ENCODE measurements at places on chromosomes 1 and 21.

DNA sequence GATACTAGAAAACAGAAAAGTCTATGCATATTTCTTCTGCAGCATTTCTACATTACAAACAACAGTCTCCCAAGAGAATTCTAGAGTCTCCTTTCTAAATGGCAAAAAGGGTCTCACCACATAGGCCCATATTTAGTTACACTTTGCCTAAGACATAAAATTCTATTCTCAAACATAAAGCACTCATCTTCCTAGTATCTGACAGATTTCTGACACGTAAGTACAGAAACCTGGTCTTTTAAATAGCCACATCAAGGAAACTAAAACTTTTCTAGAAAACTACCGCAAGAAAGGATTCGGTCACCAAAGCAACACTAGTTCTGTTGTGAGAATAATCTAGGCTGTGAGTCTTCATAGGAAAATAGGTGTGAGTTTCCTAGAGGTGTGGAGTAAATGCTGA is 33.6 kb upstream of the CTSK start:
- DNase-seq = no peak

DNA sequence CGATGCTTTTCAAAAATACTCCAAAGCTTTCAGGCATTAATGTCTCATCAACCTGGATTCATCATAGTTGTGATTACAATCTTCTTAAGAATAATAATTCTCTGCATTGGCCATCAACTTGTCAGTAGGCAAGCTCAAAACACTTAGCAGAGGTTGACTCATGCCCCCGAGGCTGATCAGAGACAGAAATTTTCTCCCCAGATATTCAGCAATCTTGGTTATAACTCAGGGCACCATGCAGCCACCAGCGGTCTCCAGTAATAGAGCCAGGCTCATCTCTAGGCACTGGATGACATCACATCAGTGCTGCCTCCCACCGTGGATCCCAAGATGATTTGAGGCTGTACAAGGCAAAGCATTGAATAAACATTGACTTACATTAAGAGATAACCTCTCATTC is 14.3 kb upstream of the IFFO2 start:
- DNase-seq = no peak

GRCh38 chr1:117613249-117613968 is 7.6 kb downstream of the TENT5C start:
- DNase-seq = no peak

DNA sequence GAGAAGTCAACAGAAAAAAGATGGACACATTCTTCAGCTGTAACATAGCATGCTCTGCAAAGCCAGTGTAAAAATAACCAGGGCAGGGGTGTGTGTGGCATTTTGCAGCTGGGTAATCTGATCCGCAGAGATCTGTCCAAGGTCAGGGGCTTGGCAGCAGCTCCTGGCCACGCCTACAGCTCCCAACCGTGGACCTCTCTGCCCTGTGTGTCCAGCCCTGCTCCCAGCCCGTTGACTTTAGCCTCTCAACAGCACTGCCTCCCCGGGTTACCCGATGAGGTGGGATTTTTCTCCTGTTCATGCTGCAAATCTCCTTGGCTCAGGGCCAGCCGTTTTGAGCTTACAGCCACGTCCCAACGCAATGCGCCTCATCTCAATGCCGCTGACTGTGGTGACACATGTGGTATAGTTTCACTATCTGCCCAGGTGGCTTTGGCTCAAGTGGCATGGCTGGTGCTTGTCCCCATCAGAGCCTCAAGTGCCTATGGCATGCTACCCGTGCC is 68.1 kb downstream of the VWA5B1 start:
- no peak for DNase-seq

DNA sequence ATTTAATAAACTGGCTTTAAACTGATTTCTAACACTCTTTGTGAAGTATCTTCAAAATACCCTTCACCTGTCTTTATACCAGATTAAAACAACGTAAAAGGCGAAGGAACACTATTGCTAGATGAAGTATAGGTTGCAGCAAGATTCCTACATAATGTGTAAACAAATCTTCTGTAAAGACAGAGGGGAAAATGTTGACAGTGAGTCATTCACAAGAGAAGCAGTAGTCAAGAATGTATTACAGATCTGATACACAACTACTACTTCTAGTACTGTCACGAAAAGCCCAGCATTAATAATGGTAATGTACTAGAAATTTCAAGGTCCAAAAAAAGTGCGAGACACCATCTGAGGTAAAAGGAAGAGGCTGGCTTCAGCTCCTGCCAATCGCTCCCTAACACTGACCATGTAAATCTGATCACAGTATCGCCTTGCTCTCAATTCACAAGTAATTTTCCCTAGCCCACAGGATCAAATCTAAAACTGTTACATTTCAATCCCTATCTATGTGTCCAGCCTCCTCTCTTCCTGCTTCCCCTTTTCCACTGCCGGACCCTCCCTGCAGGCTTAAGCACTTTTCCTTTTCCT is 290.4 kb downstream of the AKT3 start:
- no peak for DNase-seq

- DNase-seq = no peak
Observed at GRCh38 chr1:71561206-71561605, 480.4 kb upstream of the ZRANB2 start.

DNA sequence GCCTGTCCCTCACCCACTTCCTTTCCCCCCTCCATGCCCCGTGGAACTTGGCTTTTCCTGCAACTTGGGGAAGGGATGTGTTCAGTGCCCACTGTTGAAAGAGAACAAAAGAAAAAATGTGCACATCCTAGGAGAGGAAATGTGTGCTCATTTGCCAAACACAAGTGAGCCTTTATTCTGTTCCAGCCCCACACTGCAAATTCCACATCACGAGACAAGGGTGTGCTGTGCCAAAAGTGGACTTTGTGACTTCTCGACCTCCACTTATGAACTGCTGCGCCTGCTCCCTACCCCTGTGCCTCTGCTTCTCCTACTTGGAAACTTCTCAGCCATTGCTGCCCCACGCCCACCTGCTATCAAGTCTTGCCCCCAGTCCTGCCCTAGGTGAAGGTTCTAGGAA is 97.0 kb upstream of the GRIK3 start:
- no peak for DNase-seq

DNA sequence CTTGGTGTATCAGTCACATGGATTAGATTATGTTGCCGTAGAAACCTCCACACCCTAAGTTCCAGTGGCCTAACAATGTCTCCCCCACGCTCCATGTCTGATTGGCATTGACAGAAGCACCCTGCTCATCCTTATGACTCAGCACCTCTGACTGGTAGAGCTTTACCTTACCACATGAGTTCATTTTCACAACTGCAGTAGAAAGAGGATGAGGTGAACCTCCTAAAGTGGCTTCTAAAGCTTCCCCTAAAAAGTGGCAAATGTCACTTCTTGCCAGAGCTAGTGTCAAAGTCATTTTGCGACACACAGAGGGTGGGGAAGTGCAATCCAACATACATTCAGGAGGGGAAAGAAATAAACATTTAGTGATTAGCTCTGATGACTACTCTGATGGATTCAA is 30.6 kb upstream of the LYPD8 start:
- DNase-seq = no peak

DNA sequence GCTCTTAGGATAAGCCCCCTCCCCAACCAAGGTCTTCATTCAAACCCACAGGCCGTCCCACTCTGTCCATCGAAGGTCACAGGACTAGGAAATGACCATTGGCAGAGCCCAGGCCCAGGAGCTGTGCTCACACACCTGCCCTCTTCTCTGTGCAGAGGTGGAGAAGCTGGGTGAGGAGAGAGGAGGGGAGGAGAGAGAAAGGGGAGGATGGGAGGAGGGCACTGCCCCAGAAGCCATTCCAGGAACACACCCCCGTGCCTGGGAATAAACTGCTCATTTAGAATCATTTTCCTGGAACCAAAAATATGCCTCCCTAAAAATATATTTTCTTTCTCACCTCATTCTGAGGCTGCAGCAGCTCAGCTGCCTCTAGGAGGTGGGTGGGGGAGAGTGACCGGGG is 6.4 kb upstream of the SDC3 start:
- DNase-seq = no peak

DNA sequence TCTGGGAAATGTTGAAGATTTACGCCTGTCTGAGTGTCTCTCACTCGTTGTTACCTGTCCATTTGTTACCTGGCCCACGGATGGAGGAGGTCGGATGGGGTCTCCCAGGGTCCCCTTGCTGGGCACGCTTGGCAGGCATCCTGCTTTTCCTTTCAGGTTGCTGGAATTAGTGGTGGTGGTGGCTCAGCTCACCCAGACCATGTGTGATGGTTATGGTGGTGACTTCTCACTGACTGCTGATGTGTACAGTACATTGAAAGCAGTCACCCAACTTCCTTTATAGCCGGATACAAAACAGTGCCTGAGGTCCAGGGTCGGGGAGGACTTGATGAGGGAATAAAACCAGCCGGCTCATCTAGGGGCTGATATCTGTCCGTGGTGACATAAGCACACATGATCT is 19.5 kb downstream of the MAPKAPK2 start:
- no peak for DNase-seq

DNA sequence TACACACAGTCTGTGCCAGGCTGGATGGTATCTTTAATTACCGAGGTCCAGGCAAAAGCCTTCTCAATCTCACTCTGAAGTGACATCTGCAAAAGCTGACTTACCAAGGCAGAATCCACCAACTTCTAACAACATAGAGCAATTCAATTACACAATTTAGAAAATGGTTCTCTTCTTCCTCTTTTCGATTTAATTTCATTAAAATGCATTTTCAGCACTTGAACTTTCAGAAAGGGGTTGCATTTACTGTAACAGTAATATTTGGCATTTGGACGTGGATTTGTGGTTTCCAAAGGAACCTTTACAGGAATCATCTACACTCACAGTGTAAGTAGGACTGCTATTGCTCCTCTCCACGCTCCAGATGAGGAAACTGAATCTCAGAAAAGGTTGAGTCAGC is 53.3 kb downstream of the ERO1B start:
- no peak for DNase-seq

GRCh38 chr1:54265659-54266058 is 65.7 kb downstream of the MRPL37 start:
- no peak for DNase-seq

DNA sequence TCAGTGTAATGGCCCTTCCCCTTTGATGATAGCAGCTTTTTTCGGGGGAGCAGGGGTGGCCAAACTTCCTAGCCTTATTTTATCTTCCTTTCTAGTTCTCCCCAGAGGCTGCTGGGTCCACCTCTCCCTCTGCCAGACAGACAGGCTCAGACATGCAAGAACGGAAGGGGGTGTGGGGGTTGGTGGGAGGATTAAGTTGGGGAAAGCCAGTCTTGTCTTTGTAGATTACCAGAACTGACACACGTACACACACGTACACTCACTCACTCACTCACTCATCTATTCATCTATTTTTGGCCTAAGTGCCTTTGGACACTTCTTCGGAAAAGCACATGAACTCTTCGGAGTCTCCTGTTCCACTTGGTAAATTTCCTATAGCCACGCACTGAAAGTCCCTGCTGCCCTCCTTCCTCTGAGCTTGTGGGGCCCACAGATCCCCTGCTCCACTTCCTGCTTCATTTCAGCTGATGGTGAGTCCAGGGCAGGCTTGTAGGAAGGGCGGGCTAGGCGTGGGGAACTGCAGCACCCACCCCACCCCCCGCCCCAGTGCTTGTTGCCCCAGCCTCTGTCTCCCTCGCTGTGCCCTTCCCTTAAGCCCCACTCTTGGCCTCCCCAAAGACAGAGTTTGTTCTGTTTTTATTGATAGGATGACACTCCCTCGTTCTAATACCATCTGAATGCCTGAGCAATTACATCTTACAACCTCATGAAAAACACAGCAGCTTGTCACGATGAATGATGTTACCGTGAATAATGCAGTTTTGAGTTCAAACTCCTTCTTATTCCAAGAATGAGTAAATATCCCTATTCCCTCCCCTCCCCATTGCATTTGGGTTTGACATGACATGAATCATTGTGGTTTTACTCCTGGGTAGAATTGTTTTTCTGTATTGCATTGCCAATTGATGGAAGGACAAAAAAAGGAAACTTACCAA is 60.7 kb upstream of the ATP5PO start:
- DNase-seq = peak; percentile 95

DNA sequence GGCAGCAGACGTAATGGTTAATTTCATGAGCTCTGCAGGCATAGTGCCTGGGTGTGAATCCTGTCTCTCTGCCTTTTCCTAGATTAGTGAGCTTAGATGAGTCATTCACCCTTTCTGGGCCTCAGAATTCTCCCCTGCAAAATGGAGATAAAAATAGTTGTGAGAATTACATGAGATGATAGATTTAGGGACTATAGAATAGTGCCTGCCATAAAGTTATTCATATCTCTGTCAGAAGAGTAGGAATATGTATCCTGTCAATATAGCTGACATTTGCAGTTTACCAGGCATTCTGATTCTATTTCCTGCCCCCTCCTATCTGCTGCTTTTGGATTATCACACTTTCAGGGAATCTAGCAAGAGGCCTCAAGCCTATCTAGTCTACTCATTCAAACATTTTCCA is 112.0 kb downstream of the PDE4B start:
- no peak for DNase-seq

GRCh38 chr1:30447080-30447479 is 276.3 kb downstream of the MATN1 start:
- no peak for DNase-seq

DNA sequence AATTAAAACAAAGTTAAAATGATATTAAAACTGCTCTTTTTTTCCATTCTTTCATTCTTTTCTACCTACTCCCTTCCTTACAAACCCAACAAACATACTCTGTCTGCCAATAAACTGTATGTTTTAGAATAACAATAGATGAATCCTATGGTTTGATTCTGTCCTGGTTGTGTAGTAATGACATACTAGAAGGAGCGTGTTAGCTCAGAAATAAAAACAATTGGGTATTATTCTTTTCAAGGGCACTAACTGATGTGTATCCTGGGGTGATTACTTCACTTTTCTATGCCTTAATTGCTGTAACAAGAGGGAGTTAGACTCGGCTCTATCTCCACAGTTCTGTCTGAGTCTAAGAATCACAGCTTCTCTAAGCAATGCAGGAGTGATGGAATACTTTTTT is 194.4 kb downstream of the GIPC2 start:
- no peak for DNase-seq

GRCh38 chr1:185570962-185571361 is 163.2 kb upstream of the HMCN1 start:
- DNase-seq = no peak

GRCh38 chr21:46666941-46667740 is 31.7 kb downstream of the PRMT2 start:
- no peak for DNase-seq

GRCh38 chr1:112356765-112357164 is 39.2 kb upstream of the CTTNBP2NL start:
- DNase-seq = no peak

- DNase-seq = no peak
Observed at GRCh38 chr21:18334066-18334465, 69.5 kb downstream of the TMPRSS15 start.

- no peak for DNase-seq
Observed at GRCh38 chr1:25019337-25020172, 89.5 kb upstream of the RUNX3 start.

DNA sequence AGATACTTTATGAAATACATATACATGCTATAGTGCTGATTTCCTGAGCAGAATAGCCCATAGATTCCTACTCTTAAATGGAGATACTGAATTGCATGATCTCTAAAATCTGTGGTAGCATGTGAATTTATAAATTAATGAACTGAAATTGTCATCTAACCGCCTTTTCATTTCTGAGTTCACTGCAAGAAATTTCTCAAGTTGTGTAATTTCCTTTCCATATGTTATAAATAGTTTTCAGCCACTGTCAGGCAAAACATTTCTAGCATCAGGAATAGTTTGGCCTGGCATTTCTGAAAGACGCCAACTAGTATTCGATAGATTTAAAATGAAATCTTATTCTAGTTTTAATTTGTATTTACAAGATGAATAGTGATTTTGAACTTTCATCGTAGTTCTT is 310.1 kb downstream of the USH2A start:
- DNase-seq = peak; percentile 5
